Myocyte (in vitro differentiated cells): ENCODE measurements at places on chromosomes 2 and 18.
A peak's percentile ranks its signal among the peaks of the same experiment; 100 is the strongest.

DNA sequence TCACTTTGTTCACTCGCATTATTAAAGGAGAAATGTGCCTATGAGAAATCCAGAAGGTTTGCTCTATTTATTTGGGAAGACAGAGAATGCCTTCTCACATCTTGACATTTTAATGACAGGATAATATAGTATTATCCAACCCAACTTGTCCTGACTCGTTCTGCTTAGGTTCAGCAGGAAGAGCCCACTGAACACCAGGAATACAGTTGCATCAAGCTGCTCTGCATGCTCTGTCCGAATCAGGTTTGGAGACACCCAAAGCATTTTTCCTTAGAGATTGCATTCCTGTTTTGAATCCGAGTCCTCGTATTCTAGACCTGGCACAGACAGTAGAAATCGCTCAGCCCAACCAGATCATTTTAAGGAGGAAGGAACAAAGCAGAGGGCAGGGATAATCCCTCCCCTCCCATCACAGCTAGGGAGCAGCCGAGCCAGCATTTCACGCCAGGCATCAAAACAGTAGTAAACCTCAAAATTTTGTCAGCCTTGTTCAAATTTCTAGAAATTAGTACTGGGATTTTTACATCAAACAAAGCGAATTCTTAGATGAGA lies 837.4 kb upstream of the ID2 start:
- no peak for DNase-seq

GRCh38 chr2:112959109-112959812 lies 18.5 kb upstream of the IL36G start:
- DNase-seq = peak; percentile 4

DNA sequence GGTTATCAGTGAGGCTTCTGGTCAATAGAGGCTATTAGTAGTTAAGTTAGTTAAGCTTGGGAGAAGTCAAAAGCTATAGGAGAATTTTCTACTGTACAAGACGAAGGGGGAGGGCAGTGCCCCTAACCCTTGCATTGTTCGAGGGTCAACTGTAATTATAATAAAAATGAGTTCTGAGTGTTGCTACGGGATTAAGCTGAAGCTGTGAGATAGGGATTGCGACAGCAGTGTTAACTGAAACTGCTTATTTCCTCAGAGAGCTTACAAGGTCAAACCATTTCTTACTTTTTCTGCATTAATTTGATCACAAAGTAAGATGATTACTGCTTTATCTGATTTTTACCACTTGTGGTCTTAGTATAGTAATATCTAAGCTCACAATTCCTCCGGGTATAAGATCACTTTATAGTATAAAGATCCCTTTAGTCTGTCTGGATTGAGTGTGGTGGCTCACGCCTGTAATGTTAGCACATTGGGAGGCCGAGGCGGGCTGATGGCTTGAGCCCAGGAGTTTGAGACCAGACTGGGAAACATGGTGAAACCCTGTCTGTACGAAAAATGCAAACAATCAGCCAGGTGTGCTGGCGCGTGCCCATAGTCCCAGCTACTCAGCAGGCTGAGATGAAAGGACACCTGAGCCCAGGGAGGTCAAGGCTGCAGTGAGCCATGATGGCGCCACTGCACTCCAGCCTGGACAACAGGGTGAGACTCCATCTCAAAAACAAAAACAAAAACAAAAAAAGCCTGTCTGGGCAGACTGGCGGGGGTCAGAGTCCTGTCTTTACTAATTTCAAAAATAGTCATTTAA lies 119.5 kb upstream of the TLK1 start:
- DNase-seq = no peak

GRCh38 chr2:74824679-74825078 lies 9.2 kb upstream of the HK2 start:
- no peak for DNase-seq

DNA sequence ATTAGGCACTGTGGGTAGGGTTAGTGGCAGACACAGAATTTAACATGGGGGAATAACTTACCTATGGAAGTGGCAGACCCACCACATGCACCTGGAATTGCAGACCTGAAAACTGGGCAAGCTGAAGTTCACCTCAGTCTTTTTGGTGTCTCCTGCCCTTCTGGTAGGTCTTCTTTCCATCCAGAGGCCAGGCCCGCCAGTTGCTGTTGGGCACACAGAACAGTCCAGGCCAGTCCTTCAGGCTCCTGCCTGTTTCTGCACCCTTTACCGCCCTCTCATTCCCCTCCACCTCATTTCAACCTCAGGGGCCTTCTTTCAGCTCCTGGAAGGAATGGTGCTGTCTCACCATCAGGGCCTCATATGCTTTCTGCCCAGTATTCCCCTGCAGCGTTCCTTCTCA lies 358.9 kb upstream of the ETAA1 start:
- DNase-seq = no peak

DNA sequence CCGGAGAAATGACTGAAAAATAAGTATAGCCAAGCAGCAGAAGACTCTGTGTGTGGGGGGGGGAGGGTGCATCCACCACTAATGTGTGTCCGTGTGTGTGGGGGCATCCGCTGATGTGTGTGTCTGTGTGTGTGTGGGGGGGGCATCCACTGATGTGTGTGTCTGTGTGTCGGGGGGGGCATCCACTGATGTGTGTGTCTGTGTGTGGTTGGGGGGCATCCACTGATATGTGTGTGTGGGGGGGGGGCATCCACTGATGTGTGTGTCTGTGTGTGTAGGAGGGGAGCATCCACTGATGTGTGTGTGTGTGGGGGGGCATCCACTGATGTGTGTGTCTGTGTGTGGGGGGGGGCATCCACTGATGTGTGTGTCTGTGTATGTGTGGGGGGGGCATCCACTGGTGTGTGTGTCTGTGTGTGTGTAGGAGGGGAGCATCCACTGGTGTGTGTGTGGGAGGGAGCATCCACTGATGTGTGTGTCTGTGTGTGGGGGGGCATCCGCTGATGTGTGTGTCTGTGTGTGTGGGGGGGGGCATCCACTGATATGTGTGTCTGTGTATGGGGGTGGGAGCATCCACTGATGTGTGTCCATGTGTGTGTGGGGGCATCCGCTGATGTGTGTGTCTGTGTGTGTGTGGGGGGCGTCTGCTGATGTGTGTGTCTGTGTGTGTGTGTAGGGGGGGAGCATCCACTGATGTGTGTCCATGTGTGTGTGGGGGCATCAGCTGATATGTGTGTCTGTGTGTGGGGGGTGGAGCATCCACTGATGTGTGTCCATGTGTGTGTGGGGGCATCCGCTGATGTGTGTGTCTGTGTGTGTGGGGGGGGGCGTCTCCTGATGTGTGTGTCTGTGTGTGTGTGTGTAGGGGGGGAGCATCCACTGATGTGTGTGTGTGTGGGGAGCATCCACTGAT lies 125.0 kb downstream of the NFATC1 start:
- no peak for DNase-seq

- no peak for DNase-seq
Measured at GRCh38 chr2:139924070-139924469, 1143.9 kb upstream of the NXPH2 start.

DNA sequence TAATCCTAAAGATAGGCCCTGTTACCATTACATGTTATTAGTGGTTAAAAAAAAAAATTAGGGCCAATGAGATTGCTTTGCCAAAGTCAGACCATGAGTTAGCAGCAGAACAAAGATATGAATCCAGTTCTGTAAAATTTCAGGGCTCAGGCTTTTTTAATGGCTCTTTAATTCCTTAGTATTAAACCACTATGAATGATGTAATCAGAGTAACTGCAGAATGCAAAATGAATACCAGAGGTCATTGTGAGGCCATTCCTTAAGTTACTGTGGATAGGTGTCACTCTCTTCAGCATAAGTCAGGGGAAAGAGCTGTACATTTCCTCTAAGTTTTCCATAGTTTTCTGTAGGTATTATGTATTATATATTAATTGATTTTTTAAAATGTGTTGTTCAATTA lies 42.2 kb upstream of the TBR1 start:
- peak; percentile 37 for DNase-seq

GRCh38 chr18:77207540-77207939 lies 42.1 kb upstream of the GALR1 start:
- peak; percentile 90 for DNase-seq
